ENCODE measurements at places on chromosomes 12 and 14. TPM values are rescaled to one million over a fixed set of nuclear protein-coding genes. Genes with fewer than 3 reads are reported as not detected.

- no peak for DNase-seq
These were observed 96.7 kb upstream of the HSPB8 start for GRCh38 chr12:119082016-119082415.

- DNase-seq = no peak
These were observed 77.2 kb downstream of the SERPINA3 start for GRCh38 chr14:94689218-94689984.

- DNase-seq = no peak
These were observed 91.8 kb downstream of the SLC38A1 start for GRCh38 chr12:46177025-46177424.

DNA sequence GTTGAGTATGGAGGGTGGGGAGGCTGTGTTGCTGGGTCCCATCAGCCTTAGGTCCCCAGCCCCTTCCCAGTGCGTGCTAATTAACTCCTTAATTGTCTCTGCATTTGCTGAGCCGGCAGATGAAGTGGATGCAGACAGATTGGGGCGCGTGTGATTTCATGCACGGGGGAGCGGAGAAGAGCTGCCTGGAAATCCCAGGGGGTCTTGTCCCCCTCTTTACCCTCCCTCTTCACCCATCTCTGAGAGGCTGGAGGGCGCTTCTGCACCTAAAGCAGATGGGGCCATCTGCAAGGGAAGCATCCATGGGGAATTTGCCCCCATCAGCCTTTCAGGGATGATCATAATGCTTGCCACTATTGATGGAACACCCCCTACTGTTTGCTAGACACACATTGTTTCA lies 4.4 kb upstream of the ASIC1 start:
- DNase-seq = no peak

- no peak for DNase-seq
These were observed 48.5 kb downstream of the BAZ1A start for GRCh38 chr14:34826661-34827060.

TAS2R31 gene
- 3.7 TPM for total RNA-seq

TDG gene
- total RNA-seq = 31.6 TPM

DNA sequence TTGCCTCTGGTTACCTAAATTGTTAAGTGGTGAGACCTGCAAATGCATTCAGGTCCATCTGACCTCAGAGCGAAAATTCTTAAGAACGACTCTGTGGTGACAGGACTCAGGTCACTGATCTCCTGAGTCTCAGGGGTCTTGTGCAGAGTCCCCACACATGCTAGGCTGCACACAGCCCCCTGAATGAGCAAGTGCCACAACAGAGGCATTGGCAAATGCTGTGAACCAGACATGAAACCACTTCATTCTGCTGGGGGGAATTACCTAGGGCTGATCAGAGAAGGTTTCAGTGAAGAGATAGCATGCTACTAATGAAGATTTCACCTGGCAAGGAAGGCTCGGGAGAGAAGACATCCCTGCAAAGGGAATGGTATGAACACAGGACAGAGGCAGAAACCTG lies 281.6 kb downstream of the ITPR2 start:
- DNase-seq = no peak

C1R gene
- total RNA-seq = 129 TPM

- DNase-seq = no peak
These were observed 328.9 kb downstream of the TMTC2 start for GRCh38 chr12:83015390-83016217.

DNA sequence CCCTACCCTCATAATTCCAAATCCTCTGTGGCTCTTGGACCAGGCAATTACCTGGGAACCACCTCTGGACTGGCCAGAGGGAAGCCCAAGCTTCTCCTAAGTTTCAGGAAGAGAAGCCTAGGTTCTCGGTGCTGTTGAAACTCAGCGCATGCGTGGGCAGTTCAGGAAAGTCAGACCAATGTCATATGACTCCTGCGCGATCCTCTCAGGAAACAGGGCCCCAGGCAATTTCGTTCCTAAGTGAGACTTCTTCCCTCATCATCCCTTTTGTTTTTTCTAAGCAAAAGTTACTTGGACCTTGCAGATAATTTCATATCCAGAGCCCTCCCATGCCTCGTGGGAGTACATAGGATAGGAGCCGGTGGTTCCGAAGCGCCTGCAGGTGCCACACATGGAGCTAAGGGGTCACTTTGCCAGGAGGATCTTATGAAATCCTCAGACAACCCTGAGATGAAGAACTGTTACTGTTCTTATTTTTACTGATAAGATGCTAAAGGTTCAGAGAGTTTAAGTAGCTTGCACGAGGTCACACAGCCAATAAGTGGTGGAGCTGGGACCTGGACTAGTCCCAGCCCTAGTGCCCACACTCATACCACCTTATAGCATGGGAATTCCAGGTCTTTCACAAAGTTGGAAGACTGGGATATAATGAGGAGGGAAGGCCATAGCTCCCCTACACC lies 168.2 kb downstream of the ZFP36L1 start:
- DNase-seq = no peak

GZMB gene
- total RNA-seq = 4.2 TPM

DNA sequence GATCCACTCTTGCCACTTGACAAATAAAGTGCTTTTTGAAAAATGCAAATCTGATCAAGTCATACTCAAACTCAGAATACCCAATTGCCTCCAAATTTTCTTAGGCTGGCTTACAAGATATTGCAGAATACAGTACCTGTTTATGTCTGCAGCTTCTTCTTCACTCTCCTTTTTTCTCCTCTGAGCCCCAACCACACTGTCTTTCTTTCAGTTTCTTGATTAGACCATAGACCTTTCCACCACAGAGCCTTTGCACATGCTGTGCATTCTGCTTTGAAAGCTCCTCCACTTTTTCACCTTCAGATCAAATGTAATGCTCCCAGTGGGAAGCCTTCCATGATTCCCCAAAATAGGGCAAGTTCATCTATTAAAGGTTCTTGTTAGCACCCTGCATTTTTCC lies 13.9 kb upstream of the GYS2 start:
- DNase-seq = no peak

ADAM21 gene
- not detected for total RNA-seq

DHRS1 gene
- 64.2 TPM for total RNA-seq

- no peak for DNase-seq
These were observed 40.2 kb downstream of the STAB2 start for GRCh38 chr12:103627189-103627855.

CALCOCO1 gene
- 91.0 TPM for total RNA-seq

GRCh38 chr14:77108753-77109152 lies 10.7 kb downstream of the CIPC start:
- no peak for DNase-seq

DPY19L2 gene
- total RNA-seq = 0.85 TPM

LRP6 gene
- total RNA-seq = 32.7 TPM

CLEC7A gene
- total RNA-seq = 2.5 TPM

FSCB gene
- total RNA-seq = not detected

GRCh38 chr12:98253207-98254037 lies 262.0 kb upstream of the TMPO start:
- DNase-seq = no peak

HSPB8 gene
- total RNA-seq = 3.5 TPM

Data from left colon (tissue), 2 donors.